Omental fat pad (tissue), 4 donors: ENCODE measurements at places on chromosomes 11 and 22. TPM values are rescaled to one million over a fixed set of nuclear protein-coding genes. Genes with fewer than 3 reads are reported as not detected.

- DNase-seq = no peak
Measured at GRCh38 chr22:35322893-35323292, 23.2 kb downstream of the TOM1 start.

DNA sequence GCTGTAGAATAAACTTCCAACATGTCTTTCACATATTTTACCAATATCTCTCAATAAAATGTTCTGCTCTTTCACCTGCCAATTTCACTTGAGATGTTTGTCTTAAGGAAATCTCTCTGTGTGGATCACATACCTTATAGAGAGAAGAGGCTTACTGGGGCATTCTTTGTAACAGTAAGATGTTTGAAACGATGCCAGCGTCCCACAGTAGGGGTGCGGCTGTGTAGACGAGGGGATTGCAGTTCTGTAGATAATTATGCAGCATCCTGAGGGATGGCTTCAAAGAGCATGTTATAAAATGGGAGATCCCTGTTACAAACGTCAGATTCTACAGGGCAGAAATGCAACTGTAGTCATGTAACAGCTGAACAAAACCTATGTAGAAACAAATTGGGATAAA is 200.0 kb downstream of the TBC1D22A start:
- DNase-seq = no peak

GRCh38 chr11:29256580-29256979 is 760.2 kb downstream of the KCNA4 start:
- DNase-seq = no peak

DNA sequence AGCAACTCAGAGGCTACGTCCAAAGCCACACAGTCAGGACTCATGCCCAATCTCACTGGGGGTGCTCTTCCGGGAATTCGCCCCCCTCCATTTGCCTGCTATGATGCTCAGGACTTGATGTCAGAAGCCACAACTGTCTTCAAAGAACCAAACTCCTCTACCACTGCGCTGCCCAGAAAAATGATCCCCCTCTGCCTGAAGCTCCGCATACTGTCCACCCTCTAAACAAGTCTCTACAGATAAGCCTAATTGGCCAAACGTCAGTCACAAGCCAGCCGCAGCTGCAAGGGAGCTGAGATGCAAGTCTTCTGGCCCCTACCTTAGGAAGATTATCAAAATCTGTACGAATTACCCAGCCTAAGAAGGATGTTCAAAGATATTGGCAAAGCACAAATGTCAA is 294.6 kb downstream of the BUD13 start:
- DNase-seq = no peak

GRCh38 chr11:134134167-134134566 is 65.3 kb downstream of the JAM3 start:
- DNase-seq = no peak

DNA sequence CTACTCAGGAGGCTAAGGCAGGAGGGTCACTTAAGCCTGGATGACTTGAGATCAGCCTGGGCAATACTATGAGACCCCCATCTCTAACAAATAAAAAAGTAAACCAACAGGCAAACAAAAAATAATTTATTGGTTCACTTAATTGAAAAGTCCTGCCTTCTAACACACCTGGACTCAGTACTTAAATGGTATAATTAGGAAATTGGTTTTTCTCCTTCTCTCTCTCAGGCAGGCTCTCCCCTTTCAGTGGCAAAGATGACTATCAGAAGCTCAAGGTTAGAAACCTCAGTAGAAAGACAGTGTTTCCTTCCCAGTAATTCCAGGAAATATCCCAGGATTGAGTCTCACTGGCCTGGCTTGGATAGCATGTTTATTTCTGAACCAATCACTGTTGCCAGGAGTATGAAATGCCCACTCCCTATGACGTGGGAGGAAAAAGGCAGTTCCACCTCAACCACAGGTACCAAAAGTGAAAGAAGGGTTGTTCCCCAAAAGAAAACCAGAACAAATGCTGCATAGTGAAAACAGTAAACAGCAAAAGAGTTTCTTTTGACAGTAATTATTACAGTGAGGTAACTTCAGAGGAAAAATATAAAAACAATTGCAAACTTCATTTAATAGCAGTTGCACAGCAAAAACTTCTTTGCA is 56.3 kb upstream of the SOX6 start:
- DNase-seq = no peak

DNA sequence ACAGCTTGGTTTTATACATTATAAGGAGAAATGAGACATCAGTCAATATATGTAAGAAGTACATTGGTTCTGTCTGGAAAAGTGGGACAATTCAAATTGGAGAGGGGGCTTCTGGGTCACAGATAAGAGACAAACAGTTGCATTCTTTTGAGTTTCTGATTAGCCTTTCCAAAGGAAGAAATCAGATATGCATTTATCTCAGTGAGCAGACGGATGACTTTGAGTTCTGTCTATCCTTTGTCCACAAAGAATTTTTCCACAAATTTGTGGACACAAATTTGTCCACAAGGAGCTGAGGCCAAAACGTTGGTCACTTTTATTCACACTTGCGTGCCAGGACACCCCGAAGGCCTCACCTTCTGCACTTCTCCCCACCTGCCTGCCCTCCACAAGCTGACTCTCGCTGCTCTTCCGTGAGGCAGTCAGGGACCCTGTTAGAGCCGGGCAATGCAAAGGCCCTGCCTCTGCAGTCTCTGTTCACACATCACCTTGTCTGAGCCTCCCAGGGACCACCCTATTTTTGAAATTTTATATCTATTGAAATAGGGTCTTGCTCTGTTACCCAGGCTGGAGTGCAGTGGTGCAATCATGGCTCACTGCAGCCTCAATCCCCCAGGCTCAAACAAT is 20.5 kb downstream of the IL17REL start:
- DNase-seq = peak; percentile 11

- DNase-seq = no peak
Measured at GRCh38 chr11:94066901-94067429, 45.8 kb downstream of the HEPHL1 start.

GRCh38 chr22:20194681-20195593 is 44.1 kb upstream of the CCDC188 start:
- DNase-seq = no peak

DNA sequence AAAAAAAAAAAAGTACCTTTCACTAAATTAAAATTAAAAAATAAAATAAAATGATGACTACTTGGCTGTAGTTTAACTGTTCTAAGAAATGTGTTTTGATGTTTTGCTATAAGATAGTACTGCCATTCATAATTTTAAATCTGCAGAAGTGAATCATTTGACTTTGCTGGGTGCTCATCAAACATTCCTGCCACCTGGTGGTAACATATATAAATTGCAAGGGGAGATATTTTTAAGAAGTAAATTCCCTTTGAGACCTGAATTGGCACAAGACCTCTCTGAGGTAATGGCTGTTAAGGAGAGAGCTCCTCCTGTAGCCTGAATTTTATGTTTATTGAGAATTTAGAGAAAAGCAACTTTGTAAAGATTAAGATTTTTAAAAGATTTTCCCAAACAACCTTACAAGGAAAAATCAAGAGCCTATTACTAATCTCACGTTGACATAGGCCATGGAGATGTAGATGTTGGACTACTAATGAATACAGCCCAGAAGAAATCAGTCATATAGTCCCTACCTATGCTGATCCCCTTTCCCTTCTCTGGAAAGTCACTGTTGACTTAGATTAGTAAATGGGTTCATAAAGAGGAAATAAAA is 11.9 kb upstream of the NARS2 start:
- DNase-seq = no peak

SPDYC gene
- total RNA-seq = not detected

TRIM77 gene
- total RNA-seq = not detected

DGAT2 gene
- 169 TPM for total RNA-seq
